GM12892 (cell line): ENCODE measurements at places on chromosomes 7 and 10.

- DNase-seq: no peak
Measured at GRCh38 chr7:137601642-137602041, 245.1 kb downstream of the DGKI start.

- DNase-seq: no peak
Measured at GRCh38 chr7:90216771-90217170, 5.2 kb downstream of the STEAP2 start.

DNA sequence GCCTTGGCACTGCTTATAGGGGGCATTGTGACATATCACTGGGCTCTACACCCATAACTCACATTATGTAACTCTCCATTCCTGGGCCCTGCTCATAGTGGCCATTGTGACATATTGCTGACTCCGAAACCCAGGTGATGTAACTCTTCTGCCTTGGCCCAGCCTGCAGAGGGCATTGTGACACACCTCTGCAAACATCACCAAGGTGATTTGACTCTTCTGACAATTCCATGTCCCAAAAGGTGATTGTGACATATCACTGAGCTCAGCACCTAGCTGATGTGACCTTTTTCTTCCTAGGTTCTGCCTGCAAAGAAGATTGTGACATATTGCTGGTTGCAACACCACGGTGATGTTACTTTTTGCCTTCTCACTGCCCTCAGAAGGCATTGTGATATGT lies 36.5 kb upstream of the ZNF680 start:
- no peak for DNase-seq

DNA sequence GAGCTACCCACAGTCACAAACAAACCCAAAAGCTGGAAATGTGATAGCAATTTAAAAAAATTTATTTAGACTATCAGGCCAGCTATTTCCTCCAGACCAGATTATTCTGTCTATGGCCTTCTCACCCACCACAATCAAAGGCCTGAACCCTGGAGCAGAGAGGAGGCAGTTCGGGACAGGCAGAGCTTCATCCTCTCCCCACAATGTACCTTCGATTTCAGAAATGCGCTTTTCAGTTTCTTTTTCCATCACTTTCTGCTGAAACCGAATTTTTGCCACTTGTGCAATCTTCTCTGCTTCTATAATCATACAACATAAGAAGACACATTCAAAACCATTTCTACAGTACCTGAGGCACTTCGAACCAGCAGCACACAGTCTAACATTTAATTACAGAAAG lies 29.9 kb downstream of the ERLIN1 start:
- DNase-seq: no peak

- no peak for DNase-seq
Measured at GRCh38 chr7:53518319-53518718, 482.9 kb downstream of the POM121L12 start.
